Inflammatory macrophage treated with lipopolysaccharide for 1 hour (primary cell): ENCODE measurements at places on chromosomes 12 and 14.

DNA sequence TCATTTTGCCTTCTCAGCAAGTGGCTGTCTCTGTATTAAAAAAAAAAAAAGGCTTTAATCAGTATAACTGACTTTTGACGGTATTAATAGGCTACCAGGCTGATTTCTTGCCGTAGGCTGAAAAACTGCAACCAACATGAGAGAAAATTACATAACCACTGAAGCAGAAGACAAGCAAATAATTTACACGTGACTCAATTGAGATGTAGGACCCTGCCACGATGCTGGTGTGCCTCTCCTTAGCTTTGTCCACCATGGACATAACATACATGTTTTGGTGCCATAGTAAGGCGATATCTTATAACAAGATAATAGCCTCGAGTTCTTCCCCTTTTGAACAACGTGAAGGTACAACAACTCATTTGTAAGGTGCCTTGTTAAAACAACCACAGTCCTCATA lies 88.7 kb upstream of the GRIP1 start:
- no peak for DNase-seq

GRCh38 chr14:67510836-67511235 lies 22.3 kb upstream of the PLEKHH1 start:
- no peak for DNase-seq

- no peak for DNase-seq
Measured at GRCh38 chr14:94363151-94363624, 25.2 kb downstream of the SERPINA1 start.

DNA sequence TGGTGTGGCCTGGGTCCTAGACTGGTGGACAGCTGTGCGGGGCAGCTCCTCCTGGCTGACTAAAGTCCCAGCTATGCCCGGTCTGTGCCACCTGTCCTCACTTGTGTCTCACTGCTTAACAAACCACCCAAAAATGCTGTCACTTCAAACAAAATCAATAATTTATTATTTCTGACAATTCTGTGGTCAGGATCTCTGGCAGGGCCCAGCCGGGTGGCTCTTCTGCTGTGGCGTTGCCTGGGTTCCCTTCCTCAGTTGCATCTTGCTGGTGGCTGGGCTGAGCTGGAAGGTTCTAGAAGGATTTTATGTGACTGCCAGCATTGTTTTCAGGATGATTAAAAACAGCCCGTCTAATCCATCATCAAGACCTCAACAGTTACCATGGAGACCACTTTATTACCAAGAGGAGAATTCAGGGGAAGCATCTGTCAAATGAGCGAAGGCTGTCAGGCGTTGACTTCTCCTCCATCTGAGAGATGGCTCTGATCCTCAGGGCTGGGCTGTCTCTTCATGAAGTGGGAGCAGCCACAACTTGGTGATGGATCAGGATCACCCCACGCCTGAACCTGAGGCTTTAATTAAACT lies 280.6 kb upstream of the SFSWAP start:
- no peak for DNase-seq

GRCh38 chr12:52417740-52418139 lies 11.6 kb upstream of the KRT82 start:
- DNase-seq = no peak

GRCh38 chr14:95523051-95523814 lies 6.8 kb upstream of the SYNE3 start:
- DNase-seq = no peak
